ENCODE measurements at places on chromosomes 1 and 21.

DNA sequence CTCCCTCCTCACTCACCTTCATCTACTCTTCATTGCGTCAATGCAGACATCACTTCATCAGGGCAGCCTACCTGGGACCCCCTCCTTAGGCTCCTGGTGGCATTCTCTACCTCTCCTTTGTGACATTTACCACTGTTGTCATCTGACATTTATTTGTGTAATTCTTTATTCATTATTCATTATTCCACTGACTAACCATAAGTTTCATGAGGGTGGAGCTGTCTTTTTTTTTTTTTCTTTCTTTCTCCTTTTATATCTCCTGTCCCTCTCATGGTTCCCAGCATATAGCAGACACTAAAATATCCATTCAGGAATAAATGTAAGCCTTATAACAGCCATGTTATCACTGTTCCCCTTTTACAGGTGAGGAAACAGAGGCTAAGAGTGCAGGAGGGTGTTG lies 126.8 kb downstream of the KAZN start:
- DNase-seq, result no peak

GRCh38 chr1:62439652-62440371 lies 3.0 kb downstream of the USP1 start:
- no peak for DNase-seq

DNA sequence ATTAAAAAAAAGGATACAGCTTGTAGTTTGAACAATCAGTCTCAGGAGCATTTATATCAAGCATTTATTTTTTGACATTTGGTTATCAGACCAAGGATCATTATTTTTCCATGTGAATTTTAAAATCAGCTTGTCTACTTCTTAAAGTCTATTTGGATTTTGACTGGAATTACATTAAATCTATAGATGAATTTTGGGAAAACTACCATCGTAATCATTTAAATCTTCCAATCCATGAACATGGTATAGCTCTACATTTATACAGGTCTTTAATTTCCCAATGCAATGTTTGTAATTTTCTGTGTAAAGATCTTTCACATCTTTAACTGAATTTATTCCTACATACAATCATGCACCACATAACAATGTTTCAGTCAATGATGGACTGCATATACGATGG lies 203.2 kb downstream of the AKT3 start:
- no peak for DNase-seq

- no peak for DNase-seq
Observed at GRCh38 chr21:42047821-42048613, 23.1 kb upstream of the UMODL1 start.

DNA sequence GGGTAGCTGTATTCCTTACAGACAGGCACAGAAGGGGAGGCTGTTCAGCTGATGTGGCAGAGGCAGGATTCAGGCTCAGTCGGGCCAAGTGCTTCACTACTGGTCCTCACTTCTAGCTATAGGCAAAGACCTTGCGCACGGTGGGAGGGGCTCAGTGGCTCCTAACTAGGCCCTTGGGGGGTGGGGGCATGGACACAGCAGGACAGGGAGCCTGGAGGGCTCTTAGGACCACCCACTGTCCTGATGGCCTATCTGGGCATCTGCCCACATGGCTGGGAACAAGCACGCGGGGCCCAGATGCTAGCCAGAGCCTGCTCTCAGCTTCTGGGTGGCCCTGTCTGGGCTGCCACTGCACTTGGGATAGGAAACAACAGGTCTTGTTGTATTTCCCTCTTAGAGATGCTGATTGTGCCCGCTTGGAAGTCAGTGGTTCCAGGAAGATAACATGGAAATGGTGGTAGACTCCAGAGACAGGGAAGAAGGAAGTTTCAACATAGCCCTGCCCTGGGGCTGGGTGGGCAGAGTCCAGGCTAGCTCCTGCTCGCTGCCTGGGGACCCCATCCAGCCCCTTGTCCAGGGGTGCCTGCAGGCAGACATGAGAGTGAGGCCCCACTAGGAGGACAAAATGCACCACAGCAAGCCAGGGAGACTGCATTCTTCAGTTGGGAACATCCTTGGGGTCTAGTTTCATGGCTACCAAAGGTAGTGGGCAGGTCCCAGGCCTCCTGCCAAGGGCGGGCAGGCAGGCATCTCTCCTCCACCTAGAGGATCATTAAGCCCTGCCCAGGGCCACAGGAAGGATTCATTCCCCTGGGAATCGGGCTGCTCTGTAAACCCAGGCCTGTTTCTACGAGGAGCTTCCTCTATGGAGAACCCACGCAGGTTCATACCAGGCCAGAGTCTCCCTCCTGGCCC lies 102.5 kb downstream of the BCAR3 start:
- no peak for DNase-seq

DNA sequence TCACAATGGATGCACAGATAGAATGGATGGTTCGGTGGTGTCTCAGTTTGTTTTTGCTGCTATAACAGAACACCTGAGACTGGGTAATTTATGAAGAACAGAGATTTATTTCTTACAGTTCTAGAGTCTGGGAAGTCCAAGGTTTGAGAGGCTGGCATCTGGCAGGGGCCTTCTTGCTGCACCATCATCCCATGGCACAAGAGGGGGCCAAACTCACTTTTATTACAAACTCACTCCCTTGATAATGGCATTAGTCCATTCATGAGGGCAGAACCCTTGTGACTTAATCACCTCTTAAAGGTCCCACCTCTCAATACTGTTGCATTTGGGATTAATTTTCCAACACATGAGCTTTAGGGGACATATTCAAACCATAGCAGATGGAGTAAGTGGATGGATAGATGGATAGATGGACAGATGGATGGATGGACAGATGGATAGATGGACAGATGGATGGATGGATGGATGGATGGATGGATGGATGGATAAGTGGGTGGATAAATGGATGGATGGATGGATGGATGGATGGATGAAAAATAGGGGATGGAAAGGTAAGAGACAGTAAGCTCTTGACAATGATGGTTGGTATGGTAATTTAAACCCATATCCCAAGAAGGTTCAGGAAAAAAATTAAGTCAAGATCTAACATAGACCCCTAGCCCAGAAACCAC lies 16.5 kb downstream of the CAMK2N1 start:
- no peak for DNase-seq

- no peak for DNase-seq
Observed at GRCh38 chr1:2805801-2806430, 4.4 kb upstream of the TTC34 start.

DNA sequence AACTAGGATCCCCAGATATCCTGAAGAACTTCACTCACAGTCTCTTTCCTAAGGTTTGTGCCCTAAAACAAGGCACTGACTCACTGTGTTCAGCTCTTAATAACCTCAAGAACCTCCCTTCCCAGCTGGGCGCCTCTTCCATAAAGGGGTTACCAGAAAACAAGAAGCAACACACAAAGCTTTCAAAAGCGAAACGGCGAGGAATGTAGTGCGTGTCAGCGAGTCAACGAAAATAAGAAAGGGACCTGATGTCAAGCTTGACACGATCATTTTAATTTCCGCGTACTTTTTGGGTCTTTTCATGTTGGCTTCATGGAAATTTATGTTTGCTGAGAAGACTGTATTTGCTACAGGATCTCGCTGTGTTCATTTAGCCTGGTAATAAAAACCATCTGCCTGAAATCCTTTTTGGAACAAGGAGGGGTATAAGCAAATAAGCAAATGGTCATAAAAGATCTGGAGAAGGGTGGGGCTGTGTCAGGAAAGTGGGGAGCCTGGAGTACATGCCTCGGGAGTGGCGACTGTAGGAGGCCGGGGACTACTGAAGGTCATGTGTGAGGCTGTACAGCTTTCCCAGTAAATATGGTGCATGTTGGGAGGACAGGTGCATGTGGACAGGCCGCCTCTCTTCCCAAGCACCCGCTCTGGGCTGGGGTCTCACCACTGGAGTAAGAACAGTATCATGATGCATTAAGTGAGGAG lies 11.4 kb upstream of the CLDN14 start:
- no peak for DNase-seq

DNA sequence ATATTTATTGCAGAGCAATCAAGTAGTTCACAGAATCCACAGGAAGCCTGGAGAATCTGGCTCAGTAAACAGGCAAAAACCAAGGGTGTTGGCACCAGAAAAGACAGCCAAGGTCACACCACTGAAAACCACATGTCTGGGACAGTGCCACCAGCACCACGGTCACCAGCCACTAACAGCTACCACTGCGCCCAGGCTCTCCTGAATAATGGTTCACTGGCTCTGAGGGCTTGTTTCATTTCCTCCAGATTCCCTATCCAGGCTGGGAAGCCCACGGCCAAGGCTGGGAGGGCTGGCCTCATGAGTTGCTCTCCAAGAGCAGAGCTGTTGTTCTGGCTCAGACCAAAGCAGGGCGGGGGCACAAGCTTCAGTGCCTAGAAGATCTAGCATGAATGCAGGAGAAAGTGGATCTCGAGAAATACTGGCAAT lies 54.5 kb upstream of the PTGFRN start:
- no peak for DNase-seq

GRCh38 chr1:99811075-99811474 lies 39.1 kb upstream of the AGL start:
- DNase-seq, result no peak

DNA sequence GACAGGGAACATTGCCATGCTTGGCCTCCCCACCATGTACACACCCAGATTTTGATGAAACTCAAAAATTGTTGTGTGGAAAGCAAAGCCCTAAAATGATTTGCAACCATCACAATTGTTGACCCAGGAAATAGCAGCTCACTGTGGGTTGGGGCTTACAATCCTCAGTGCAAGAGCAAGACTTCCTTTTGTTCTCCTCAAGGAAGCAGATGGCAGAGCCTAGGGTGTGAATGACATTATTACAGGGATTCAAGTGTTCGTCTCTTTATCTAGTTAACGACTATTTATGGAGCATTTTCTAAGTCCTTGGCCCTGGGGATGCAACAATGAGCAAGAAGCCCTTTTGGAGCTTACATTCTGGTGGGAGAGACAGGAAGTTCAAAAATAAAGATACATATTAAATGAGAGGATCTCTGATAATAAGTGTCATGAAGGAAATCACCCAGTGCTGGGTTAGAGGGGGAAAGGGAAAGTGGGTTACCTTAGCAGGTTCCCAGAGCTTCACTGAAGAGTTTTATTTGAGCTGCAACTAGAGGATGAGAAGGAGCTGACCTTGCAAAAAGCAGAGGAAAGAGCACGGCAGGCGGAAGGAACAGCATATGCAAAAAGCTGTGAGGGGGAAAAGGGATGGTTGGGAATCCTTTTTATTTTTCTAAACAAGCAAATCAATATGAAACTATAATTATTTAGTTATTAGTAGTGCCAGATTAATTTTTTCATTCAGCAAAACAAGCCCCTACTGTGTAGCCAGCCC lies 38.5 kb upstream of the ID3 start:
- DNase-seq, result no peak

GRCh38 chr1:177858332-177858821 lies 111.5 kb downstream of the SEC16B start:
- no peak for DNase-seq

DNA sequence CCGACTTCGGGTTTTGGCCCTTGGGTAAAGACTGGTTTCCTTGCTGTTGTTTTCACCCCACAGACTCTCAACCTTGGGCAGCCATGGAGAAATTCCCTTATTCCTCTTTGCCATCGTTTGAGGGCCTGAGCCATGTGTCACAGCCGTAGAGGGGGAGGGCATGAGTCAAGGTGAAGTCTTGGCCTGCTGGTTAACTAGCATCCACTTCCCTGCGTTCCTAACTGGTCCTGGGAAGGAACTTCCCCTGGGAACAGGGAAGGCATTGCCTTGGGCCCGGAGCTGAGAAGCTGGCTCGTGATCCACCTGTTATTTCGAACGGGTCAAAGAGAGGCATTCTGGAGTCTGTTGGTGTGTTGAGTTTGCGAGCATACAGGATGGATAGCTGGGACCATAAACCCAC lies 464.9 kb downstream of the CAMTA1 start:
- DNase-seq, result no peak

Data from activated T-cell treated with anti-CD3 and anti-CD28 coated beads, Interleukin-2, amount 50 U/mL, for 72 hours (primary cell).